ENCODE measurements at places on chromosomes 16 and 17.

- DNase-seq, result peak; percentile 25
Observed at GRCh38 chr17:60971515-60972369, 294.1 kb downstream of the BCAS3 start.

GRCh38 chr17:46854948-46855347 lies 3.6 kb downstream of the WNT9B start:
- DNase-seq, result no peak

DNA sequence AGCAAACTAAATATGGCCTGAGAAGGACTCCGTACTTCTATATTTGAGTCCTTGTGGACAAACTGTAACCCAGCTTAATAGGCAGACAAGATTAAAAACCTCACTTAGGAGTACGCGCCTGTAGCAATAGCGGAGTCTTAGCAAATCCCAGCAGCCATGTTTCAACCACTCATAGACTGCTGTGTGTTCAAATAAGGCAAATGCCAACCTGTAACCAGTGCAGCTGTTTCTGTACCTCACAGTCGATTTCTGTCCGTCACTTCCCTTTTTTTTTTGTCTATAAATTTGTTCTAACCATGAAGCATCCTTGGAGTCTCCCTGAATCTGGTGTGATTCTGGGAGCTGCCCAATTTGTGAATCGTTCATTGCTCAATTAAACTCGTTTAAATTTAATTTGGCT lies 30.2 kb downstream of the TANC2 start:
- DNase-seq, result no peak

GRCh38 chr17:76092526-76093413 lies 10.8 kb downstream of the EXOC7 start:
- DNase-seq, result no peak

GRCh38 chr16:66844342-66845079 lies at the start of gene CA7:
Gene CA7 (plus strand): TSS chr16:66844414. CDS start chr16:66844488, 74 bp downstream.
- DNase-seq, result no peak

GRCh38 chr16:81585785-81586184 lies 141.2 kb downstream of the CMIP start:
- no peak for DNase-seq

- no peak for DNase-seq
Observed at GRCh38 chr17:36869441-36869840, 67.8 kb upstream of the LHX1 start.

DNA sequence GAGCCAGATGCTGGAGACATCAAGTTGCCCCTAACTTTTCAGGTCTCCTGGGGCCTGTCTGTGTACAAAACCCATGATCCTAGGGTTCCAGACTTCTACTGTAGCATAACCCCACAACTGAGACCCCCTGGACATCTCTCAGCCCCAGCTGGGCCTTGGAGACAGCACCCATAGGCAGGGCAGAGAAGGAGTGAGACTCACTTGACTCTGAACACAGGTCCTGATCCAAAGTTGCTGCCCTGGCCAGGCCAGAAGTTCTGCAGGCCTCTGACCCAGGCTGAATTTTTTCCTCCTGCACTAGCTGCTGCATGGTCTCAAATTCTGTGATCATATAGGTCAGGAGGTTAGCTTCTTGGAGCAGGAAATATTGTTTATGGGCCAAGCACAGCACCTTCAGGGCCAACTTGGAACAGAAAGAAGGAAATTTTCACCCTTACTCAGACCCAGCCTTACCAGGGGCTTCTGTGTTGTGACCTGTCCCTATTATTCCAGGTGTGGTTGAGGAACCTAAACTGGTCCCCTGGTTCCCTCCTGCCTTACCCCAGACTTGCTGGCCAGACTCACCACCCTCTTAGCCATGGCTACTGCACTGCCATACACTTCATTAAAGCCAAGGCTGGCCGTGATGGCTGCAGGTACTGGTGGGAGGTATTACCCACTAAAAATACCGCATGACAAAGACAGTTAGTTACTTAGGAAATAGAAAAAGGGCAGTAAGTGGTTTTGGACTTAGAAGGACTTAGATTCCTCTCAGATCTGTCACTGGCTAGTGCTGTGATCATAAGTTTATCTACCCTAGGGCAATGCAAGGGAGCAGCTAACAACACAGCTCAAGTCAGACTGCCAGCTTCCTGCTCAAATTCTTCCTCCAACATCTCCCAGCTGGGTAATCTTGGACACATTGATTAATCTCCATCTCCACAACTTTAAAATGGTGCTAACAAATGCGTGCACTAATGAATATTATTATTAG lies 2180.1 kb downstream of the TP53TG3F start:
- DNase-seq, result no peak

GRCh38 chr16:2155977-2156848 lies 631 bp downstream of the TRAF7 start:
- no peak for DNase-seq

GRCh38 chr17:81976332-81977210 lies 858 bp upstream of the ASPSCR1 start:
- no peak for DNase-seq

GRCh38 chr17:75753514-75754377 lies 11.2 kb downstream of the GALK1 start:
- peak; percentile 27 for DNase-seq

- peak; percentile 72 for DNase-seq
Observed at GRCh38 chr17:81295031-81295675, at the start of gene SLC38A10. Gene SLC38A10 (minus strand): TSS chr17:81295307. CDS start chr17:81294921, 386 bp downstream.

DNA sequence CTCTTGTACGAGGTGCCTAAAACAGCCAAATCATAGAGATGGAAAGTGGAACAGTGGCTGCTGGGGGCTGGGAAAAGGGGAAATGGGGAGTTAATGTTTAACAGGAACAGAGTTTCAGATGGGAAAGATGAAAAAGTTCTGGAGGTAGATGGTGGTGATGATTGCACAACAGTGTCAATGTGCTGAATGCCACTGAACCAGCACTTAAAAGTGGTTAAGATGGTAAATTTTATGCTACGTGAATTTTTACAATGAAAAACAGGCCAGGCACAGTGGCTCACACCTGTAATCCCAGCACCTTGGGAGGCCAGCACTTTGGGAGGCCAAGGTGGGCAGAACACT lies 130.4 kb downstream of the C16orf78 start:
- no peak for DNase-seq

DNA sequence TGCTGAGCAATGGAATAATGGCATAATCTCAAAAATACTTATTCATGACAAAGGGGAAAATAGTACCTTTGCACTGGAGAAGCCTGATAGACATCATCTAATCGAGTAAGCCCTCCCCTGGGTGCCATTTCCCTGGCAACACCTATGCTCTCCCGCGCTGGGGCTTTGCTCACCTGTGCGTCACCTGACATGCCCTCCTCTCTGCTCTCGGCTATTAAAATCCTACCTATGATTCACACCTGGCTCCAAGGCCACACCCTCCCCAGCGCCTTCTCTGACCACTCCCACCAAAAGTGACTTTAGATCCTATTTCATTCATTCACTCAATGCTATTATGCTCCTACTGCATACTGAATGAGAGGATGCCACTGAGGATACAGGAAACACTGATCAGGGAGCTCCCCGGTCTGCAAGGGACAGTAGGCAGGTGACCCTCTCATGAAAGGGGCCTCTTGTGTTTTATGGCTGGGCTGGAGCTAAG lies 83.9 kb downstream of the NT5M start:
- DNase-seq, result no peak

- DNase-seq, result no peak
Observed at GRCh38 chr16:87832137-87832527, 37.2 kb downstream of the SLC7A5 start.

DNA sequence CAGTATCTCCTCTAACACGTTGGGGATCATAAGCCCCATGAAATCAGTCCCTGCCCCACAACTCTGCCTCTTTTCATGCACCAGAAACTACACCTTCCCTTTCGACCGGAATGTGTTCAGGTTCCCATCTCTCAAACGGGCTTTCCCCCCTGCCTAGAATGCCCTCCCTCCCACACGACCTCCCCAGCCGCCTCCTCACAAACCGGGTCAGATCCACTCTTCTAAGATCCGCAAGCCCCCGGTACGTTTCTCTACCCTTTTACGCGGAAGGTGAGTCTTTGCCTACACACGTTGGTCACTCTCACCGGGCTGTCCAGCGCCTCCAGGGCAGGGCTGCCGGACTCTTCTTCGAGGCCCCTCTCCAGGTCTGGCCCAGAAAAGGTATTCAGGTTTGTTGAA lies 708 bp downstream of the DHX33 start:
- DNase-seq, result no peak

GRCh38 chr16:68093816-68094613 lies 8.8 kb downstream of the NFATC3 start:
- no peak for DNase-seq

DNA sequence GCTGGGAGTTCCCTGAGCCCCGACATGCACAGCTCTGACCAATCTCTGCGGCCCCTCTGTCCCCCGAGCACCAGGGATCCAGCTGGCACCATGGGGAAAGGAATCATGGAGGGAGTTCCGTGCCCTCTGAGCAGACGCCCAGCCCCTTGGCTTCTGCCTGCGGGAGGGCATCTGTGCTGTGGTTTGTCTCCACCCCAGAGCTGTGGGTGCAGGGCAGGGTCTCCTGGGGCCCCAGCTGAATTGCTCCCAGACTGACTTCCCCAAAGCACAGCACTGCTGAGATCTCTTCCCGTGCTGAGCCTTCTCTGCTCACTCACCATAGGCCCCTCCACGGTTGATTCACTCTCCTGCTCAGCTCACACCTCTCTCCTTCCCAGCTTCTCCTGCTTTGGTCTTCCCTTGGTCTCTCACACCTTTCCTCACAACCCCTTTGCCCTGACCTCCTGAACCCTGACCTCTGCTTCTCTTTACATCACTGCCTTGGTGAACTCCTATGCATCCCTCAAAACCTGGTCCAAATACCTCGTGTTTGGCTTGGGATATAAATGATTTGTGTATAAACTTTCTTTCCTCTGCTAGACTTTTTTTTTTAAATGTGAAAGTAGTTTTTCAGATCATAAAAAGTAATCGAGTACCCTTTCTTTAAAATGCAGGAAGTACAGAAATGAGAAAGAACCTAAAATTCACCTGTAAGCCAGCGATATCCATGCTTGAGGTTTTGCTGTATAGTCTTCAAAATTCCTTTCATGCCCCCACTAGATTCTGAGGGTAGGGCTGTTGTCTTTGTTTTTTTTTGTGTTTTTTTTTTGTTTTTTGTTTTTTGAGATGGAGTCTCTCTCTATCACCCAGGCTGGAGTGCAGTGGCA lies 265.3 kb downstream of the SEC14L1 start:
- DNase-seq, result no peak

GRCh38 chr16:28096983-28097899 lies 33.7 kb upstream of the GSG1L start:
- no peak for DNase-seq

GRCh38 chr16:57252148-57252721 lies 7.2 kb downstream of the ARL2BP start:
- DNase-seq, result no peak

GRCh38 chr16:66152181-66152580 lies 214.3 kb upstream of the CDH5 start:
- DNase-seq, result no peak

GRCh38 chr17:78357177-78357586 lies 2.7 kb downstream of the SOCS3 start:
- no peak for DNase-seq

DNA sequence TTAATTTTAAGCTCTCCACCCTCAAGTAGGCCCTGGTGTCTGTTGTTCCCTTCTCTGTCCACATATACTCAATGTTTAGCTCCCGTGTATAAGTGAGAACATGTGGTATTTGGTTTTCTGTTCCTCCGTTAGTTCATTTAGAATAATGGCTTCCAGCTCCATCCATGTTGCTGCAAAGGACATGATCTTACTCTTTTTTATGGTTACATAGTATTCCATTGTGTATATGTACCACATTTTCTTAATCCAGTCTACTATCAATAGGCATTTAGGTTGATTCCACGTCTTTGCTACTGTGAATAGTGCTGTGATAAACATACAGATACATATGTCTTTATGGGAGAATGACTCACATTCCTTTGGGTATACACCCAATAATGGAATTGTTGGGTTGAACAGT lies 111.4 kb upstream of the NACA2 start:
- no peak for DNase-seq

DNA sequence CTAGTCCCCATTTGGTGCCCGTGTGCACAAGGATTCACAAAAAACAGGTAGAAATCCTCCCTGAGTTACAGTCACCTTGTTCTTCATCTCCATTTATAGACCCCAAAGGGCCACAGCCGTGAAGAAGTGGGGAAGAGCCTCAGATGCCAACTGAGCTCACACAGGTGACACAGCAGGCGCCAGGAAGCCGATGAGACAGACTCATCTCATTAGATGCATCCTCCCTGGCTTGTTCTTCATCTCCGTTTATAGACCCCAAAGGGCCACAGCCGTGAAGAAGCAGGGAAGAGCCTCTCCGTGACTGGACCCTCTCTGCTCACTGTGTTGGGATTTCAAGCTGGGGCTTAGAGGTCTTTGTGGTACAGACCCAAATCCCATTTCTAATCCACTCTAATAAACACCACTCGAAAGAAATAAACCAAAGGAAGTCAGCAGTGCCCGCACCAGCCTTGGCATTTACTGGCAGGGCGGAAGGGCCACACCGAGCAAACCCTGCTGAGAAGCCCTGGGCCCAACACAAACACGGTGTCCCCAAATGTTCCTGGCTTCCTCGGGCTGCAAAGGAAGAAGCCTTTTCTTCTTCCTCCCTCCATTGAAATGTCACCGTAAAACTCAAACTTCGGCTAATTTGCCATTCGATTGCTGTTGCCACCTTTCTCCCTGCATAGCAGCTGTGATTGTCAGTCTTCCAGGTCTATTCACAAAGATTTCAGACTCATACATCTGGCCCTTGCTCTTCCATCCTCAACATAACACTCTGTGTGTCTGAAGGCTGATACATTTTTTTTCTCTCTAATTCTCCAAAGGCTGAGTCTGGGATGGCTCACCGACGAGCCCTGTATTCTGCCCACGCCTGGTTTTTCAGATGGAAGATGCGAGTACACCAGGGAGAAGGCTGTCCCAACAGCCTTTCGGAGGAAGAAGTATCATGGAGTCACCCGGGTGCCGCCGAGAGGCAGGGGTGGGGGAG lies 44.9 kb upstream of the DOC2B start:
- no peak for DNase-seq

- DNase-seq, result no peak
Observed at GRCh38 chr16:54180421-54181359, 105.9 kb downstream of the IRX3 start.

GRCh38 chr17:46772475-46773220 lies 45.8 kb downstream of the WNT3 start:
- DNase-seq, result no peak

GRCh38 chr17:53570731-53571130 lies 252.0 kb upstream of the KIF2B start:
- no peak for DNase-seq

DNA sequence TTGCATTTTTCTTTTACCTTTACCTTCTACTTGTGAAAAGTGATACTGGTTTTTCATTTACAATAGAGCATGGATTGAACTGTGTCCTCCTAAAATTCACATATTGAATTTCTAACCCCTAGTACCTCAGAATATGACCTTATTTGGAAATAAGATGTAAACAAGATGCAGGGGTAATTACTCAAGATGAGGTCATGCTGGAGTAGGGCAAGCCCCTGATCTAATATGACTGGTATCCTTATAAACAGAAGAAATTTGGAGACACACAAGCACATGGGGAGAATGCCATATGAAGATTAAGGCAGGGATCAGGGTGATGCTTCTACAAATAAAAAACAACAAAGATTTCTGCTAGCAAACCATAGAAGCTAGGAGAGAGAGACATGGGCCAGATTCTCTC lies 12.2 kb downstream of the MYH13 start:
- DNase-seq, result no peak

- no peak for DNase-seq
Observed at GRCh38 chr16:56919099-56919800, 12.7 kb upstream of the HERPUD1 start.

Measured in stromal cell of bone marrow (primary cell).